ENCODE measurements at places on chromosomes 7 and 10. TPM values are rescaled to one million over a fixed set of nuclear protein-coding genes. Genes with fewer than 3 reads are reported as not detected.
A peak's percentile ranks its signal among the peaks of the same experiment; 100 is the strongest.

- H3K36me3 ChIP-seq = no peaks in the 10 kb centered on the region
- H3K27me3 ChIP-seq = no peaks in the 10 kb centered on the region
- no peak overlapping the region for H3K27ac ChIP-seq
- peaks cover 3% of the 10 kb centered on the region for H3K4me1 ChIP-seq
- no peak overlapping the region for H3K4me3 ChIP-seq
Observed at GRCh38 chr7:155194382-155195140, 103.1 kb upstream of the INSIG1 start.

The ACTR3C gene
- total RNA-seq = 17.2 TPM

The ITGB1 gene
- 524 TPM for total RNA-seq

The ADAM22 gene
- 1.2 TPM for total RNA-seq

The CTTNBP2 gene
- total RNA-seq = not detected

DNA sequence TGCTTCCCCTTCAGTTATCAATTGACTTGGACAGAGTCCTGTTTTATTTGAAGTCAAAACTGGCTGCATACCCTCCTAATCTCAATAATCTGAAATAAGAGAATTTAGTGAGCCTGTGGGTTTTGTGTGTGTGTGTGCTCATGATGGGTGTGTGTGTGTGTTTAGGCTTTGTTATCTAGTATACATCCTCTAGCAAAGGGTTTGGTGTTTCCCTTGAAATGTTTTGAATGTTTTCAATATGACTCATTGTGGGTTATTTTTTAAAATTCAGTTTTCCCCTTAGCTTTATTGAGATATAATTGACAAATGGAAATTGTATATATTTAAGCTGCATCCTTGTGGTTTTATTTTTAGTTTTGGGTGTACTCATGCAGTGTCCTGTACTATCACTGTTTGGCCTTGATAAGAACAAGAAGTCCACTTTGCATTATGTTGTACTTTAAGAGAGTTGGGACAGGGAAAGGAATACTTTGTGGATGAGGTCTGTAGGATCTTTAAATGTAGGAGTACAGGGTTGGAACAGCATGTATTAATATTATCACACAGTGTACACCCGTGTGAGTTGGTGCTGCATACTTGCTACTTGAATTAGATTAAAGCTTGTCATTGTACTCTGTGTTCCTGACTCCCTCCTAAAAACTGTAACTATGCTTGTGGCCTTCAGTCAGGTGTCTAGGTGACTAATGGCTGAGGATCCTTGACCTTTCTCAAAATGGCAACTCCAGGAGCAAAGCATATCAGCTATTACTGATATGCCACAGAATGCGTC, 58.3 kb downstream of the VCL start:
- no peaks in the 10 kb centered on the region for H3K27me3 ChIP-seq
- H3K4me3 ChIP-seq = peak overlapping the region; percentile 13
- peaks cover 27% of the 10 kb centered on the region for H3K4me1 ChIP-seq

The ANKRD7 gene
- not detected for total RNA-seq

GRCh38 chr10:43683451-43684291, 35.0 kb upstream of the ZNF32 start:
- DNase-seq = peak; percentile 13
- H3K4me1 ChIP-seq = no peaks in the 10 kb centered on the region
- no peak overlapping the region for H3K4me3 ChIP-seq
- H3K27ac ChIP-seq = no peak overlapping the region
- peaks cover 1% of the 10 kb centered on the region for H3K27me3 ChIP-seq
- no peaks in the 10 kb centered on the region for H3K36me3 ChIP-seq

The CALY gene
- total RNA-seq = 1.8 TPM

The SPDYE16 gene
- 2.9 TPM for total RNA-seq

The FOXP2 gene
- total RNA-seq = not detected

DNA sequence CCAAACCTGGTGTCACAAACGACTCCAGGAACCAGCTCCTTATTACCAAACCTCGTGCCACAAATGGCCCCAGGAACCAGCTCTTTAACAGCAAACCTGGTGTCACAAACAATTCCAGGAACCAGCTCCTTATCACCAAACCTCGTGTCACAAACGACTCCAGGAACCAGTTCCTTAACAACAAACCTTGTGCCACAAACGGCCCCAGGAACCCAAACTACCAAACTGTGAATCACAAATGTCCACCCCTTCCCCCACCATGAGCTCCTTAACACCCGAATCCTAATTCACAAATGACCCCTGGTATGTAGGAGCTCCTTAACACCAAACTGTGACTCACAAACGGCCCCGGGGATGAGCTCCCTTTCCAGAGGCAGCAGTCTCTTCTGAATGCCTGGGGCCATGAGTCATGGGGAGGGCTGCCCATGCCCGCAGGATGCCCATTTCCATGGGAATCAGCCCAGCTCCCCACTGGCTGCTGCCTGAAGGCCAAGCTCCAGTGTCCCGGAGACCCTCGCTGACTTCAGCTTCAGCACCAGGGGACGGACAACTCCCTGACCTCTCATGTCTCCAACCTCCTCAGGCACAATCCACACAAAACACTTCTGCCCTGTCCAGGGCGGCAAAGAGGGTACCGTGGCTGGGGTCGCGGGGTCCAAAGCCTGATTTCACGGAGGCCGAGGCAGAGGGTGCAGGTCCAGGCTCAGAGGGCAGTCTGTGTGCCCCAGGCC, 213.1 kb downstream of the ELFN1 start:
- peaks cover 12% of the 10 kb centered on the region for H3K4me1 ChIP-seq
- no peak overlapping the region for H3K27ac ChIP-seq
- H3K27me3 ChIP-seq = no peaks in the 10 kb centered on the region
- peak; percentile 64 for DNase-seq

GRCh38 chr10:70490142-70490541, 11.6 kb downstream of the PALD1 start:
- H3K27ac ChIP-seq = no peak overlapping the region
- H3K36me3 ChIP-seq = no peaks in the 10 kb centered on the region

The MYO1G gene
- total RNA-seq = 427 TPM

- H3K36me3 ChIP-seq = no peaks in the 10 kb centered on the region
- H3K27ac ChIP-seq = peak overlapping the region; percentile 84
- H3K4me3 ChIP-seq = peak overlapping the region; percentile 82
- peak; percentile 47 for DNase-seq
- no peaks in the 10 kb centered on the region for H3K27me3 ChIP-seq
Observed at GRCh38 chr7:8176370-8177081, 85.4 kb downstream of the ICA1 start.

DNA sequence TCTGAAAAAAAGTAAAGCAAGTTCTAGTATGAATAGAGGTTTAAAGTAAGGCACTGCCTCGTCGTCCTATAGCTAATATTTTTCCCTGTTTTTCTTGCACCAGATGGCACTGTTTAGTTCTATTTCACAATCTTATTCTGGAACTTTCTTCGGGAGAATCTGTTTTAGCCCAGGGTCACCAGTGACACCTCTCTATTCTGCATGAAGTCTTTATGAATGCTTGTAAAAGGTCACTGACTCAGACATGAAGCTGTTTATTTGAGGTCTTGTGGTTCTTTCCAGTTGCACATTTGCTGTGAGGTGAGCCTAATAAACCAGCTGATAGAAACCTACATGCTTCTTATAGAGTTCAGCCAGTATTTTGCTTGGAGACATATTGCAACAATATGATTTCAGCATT, 444.3 kb downstream of the AUTS2 start:
- H3K36me3 ChIP-seq = no peaks in the 10 kb centered on the region
- H3K4me1 ChIP-seq = no peaks in the 10 kb centered on the region
- H3K27ac ChIP-seq = no peak overlapping the region
- no peaks in the 10 kb centered on the region for H3K27me3 ChIP-seq
- no peak overlapping the region for H3K4me3 ChIP-seq

DNA sequence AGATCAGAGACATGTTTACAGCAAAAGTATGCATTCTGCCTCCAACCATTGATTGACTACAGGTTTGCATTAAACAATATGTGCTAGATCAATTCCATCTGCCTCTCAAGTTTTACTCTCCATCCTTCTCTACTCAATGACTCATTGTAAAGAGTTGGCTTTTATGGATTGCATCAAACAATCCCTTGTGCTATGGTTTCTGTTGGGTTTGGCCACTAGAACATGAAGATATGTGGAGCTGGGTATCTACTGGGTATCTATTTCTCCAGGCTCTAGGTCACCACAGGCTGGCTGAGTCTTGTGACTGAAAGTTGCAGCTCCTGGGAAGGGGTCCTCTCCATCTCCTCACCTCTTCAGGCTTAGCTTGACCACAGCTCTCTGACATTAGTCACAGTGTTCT, 204.7 kb downstream of the DGKI start:
- no peaks in the 10 kb centered on the region for H3K4me1 ChIP-seq
- no peaks in the 10 kb centered on the region for H3K27me3 ChIP-seq
- H3K4me3 ChIP-seq = no peak overlapping the region

DNA sequence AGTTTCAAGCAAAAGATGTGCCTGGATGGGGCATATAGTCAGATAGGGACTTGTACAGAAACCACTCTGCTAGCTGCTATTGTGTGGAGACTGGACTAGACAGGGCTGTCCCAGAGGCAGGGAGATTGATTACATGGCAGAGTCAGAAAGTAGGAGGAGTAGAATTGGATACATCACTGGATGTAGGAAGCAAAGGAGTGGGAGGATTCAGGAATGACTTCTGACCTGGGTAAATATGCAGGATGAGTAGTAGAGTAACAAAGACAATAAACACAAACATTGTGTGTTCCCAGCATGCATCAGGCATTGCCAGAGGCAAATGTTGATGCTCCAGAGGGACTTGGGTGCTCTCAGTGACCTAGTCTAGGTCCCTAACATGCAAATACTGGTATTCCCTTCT, 30.9 kb upstream of the MAT1A start:
- no peak overlapping the region for H3K27ac ChIP-seq
- peaks cover 3% of the 10 kb centered on the region for H3K27me3 ChIP-seq
- H3K4me1 ChIP-seq = no peaks in the 10 kb centered on the region
- H3K36me3 ChIP-seq = no peaks in the 10 kb centered on the region
- no peak for DNase-seq
- no peak overlapping the region for H3K4me3 ChIP-seq

The KCND2 gene
- total RNA-seq = not detected

DNA sequence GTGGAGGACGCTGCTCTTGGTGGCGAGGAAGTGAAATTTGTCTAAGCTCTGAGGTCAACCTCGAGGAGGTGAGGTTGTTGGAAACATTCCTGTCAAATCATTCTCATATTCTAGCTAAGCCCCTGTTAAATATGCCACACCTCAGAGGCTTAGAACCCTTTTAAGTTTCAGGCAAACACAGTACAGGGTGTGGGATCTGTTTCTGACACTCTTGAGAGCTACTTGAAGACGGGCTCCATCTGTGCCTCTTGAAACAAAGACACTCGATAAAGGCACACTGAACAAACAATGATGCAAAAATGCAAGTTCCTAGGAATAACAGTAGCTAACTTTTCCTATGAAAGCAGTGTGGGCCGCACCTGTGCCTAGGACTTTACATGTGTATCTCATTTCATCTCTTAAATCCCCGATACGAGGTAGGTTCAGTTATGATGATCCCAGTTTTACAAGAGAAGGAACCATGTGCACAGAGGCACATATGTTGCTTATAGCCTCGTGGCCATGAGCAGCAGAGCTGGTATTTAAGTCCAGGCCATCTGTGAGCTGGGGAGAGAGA, 299.2 kb downstream of the CCDC3 start:
- H3K27me3 ChIP-seq = no peaks in the 10 kb centered on the region
- no peaks in the 10 kb centered on the region for H3K4me1 ChIP-seq
- no peaks in the 10 kb centered on the region for H3K36me3 ChIP-seq
- no peak overlapping the region for H3K4me3 ChIP-seq
- DNase-seq = no peak

GRCh38 chr10:82377608-82378007, 502.6 kb downstream of the NRG3 start:
- no peaks in the 10 kb centered on the region for H3K27me3 ChIP-seq
- DNase-seq = no peak
- no peaks in the 10 kb centered on the region for H3K4me1 ChIP-seq
- no peak overlapping the region for H3K27ac ChIP-seq
- H3K36me3 ChIP-seq = no peaks in the 10 kb centered on the region

GRCh38 chr7:151731022-151731441, 145.9 kb downstream of the PRKAG2 start:
- no peak overlapping the region for H3K27ac ChIP-seq
